CD4-positive, alpha-beta T cell treated with Interleukin-15 for 1 hour (primary cell): ENCODE measurements at places on chromosomes 4 and X.

DNA sequence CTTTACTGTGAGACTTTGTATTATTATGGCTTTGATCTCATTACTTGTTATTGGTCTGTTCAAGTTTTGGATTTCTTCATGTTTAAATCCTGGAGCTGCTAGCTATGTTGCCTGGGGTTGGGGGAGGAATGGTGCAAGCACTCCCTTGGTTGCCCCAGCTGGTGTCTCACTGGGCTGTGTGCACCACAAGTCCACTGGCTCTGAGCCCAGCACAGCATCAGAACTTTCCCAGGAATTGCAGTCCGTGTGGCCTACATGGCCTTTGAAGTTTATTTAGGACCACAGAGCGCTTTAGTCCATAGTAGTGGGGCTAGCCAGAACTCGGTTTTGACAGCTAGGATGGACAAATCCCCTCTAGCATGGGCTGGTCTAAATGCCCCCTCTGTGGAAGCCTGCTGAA, 278.8 kb upstream of the RPS6KA3 start:
- DNase-seq, result no peak

GRCh38 chrX:11757397-11757718, 679 bp upstream of the MSL3 start:
- no peak for DNase-seq

- no peak for DNase-seq
Observed at GRCh38 chrX:8981723-8982122, 52.2 kb downstream of the FAM9B start.

DNA sequence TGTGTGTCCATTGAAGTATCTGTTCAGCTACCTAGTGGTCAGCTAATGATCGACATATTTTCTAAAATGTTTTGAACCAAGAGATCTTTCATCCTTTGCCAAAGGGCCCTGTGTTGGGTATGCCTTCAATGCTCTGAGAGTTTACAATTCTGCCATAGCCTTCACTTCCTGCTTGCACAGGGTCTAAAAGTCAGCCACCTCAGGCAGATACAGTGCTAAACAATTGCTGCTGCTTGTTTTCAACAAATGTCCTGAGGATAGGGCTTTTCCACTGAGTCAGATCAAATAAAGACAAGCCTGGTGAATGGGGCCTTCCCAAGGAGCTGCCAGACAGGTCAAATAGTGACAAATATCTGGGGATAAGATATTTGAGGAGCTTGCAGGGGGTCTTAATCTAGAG, 16.7 kb downstream of the AMMECR1 start:
- no peak for DNase-seq

- peak; percentile 44 for DNase-seq
Observed at GRCh38 chrX:40095583-40096394, 2.0 kb downstream of the BCOR start.

GRCh38 chr4:108852691-108853090, 89.8 kb upstream of the ETNPPL start:
- no peak for DNase-seq

DNA sequence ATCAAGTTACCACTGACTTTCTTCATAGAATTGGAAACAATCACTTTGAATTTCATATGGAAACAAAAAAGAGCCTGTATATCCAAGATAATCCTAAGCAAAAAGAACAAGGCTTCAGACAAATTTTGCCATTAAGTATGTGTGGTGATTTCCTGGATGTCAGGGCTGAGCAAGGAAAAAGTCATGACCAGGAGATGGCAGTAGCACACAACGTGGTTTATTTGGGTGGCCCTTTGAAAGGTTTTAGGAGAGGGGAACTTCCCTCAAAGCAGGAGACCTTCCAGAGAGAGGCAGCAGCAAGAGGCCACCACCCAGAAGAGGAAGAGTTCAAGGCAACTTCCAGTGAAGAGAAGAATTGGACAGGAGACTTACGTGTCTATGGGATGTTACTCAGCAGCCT, 18.1 kb upstream of the ZXDB start:
- DNase-seq, result no peak

- no peak for DNase-seq
Observed at GRCh38 chr4:141081921-141082395, 51.3 kb downstream of the RNF150 start.

GRCh38 chrX:151082077-151082948, 94.1 kb upstream of the GPR50 start:
- peak; percentile 33 for DNase-seq

DNA sequence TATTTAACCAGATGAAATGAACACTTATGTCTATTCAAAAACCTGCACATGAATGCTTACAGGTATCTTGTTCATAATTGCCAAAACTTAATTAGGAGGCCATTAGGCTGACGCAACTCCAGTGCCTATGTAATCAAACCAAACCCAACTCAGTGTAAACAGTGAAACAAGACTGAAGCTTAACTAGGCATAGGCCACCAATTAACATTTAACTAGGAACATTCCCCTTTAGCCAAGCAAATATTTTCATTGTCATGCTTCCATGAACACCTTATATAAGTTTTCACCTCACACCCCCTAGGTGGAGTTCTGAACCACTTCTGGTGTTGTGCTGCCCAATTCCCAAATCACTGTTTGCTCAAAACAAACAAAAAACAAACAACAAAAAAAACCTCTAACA, 686.0 kb downstream of the STPG2 start:
- no peak for DNase-seq

DNA sequence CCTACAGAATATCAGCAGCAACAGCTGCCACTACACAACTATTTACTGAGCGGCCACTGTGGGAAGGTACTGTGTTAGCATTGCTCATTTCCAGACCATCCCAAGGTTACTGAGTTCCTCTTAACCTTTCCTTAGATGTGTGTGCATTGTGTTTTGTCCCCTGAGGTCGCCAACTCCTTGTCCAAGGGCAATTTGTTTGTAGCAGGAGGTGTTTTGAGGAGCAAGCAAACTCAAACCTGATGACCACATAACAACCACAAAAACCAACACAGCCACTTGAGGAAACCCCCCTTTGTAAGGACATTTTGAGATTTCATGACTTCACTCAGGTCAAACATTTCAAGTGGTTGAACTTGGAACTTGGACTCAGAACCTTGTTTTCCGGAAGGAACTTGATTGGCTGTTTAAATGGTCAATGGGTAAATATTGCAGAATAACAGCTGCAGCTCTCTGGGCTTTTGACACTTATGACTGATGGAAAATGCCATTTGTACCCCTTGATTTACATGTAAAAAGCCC, 122.3 kb downstream of the MID1IP1 start:
- no peak for DNase-seq

GRCh38 chrX:68915778-68916177, 87.0 kb downstream of the EFNB1 start:
- DNase-seq, result no peak

DNA sequence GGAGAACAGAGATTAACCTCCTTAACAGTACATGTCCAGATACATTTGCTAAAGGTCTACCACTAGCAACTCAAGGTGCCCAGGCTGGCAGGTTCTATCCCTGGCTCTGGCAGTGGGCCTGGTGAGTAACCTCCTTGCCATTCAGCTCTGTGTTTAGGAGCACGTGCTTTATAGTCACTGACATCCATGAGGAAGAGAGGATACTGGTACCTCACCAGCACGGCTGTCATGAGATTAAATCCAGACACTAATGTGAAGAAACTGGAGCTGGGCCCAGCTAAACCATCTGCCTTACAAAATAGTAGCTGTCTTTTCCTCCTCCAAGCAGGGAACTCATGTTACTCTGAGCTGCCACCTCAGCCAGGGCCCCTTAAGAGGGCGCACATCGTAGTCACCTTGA, 45.3 kb downstream of the GPRASP3 start:
- no peak for DNase-seq

GRCh38 chr4:139337612-139338011, 35.3 kb upstream of the NDUFC1 start:
- DNase-seq, result no peak

GRCh38 chrX:140697618-140698017, 11.9 kb upstream of the LINC00632 start:
- DNase-seq, result no peak

- DNase-seq, result no peak
Observed at GRCh38 chr4:148787831-148788477, 345.7 kb upstream of the NR3C2 start.
